ENCODE measurements at places on chromosomes 7 and 10.
A peak's percentile ranks its signal among the peaks of the same experiment; 100 is the strongest.

DNA sequence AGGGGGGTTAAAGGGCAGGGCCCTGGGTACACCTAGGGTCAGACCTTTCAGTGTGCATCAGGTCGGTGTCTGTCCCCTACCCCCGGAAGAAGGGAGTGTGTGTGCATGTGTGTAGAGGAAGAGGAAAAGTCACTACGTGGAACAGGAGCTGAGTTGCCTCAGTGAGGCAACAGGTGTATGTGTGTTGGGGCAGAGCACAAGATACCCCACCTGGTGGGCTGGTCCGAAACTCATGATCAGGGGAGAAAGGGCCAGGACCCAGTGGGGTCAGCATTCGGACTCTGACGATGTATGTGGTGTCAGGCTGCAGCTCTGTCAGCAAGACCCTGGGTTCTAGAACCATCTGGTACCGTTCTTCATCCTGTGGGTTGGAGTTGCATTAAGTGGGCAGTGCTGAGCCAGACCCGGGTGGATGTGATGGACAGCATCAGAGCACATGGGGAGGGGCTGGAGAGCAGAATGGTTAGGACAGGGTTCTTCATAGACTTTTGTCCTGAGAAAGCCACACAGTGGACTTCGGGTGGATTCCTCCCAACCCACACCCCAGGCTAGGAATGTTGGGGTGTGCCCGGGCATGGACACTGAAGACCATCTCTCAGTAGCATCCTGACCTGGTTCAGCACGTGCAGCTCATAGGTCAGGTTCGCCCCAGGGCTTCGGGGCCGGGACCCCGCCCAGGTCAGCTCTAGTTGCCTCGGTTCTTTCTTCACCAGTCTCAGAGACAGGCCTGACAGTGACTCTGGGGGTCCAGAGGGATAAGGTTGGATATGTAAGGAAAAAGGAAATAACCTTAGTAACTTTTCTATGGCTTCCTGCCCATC lies 10.7 kb downstream of the EPHA1 start:
- no peak for DNase-seq
- no peaks in the 10 kb centered on the region for H3K36me3 ChIP-seq
- peaks cover 9% of the 10 kb centered on the region for H3K4me1 ChIP-seq
- no peaks in the 10 kb centered on the region for H3K27me3 ChIP-seq
- no peak overlapping the region for H3K27ac ChIP-seq

DNA sequence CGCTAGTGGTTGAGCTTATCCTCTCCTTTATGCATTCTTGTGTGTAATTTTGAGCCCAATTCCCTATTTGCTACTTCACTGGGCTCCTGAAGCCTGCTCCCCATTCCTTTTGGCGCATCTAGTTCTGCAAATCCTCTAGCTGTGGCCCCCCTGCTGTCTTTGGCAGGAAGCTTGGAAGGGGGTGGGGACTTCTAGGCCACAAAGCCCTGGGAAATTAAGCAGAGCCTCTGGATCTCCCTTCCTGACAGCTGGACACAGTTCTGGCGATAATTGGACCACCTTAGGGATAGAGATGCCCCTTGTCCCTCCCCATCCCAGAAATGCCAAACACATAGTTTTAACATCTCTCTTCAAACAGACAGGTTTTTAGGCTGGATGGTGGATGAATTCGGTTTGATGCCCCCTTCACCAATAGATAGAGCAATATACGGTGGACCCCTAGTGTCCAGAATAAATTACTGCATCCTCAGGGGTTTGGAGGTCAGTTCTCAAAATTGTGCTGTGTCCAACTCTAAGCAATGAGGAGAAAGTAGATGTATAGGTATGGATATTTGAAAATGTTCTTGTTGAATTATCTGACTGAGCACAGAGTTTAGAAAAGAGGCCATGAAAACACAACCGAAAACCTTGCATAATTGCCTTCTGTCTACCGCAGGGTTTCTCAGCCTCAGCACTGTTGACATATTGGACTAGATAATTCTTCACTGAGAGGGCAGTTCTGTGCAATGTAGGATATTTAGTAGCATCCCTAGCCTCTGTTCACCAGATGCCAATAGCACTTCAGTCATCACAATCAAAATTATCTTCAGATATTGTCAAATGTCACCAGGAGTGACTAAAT lies 75.5 kb downstream of the PAPSS2 start:
- H3K27ac ChIP-seq: no peak overlapping the region
- DNase-seq: no peak
- no peaks in the 10 kb centered on the region for H3K36me3 ChIP-seq
- peaks cover 46% of the 10 kb centered on the region for H3K27me3 ChIP-seq
- no peak overlapping the region for H3K4me3 ChIP-seq

GRCh38 chr10:130138479-130138866 lies 2.3 kb downstream of the GLRX3 start:
- peaks cover 58% of the 10 kb centered on the region for H3K4me1 ChIP-seq
- DNase-seq: peak; percentile 50
- H3K27ac ChIP-seq: peak overlapping the region; percentile 52
- peaks cover 9% of the 10 kb centered on the region for H3K27me3 ChIP-seq

- no peak for DNase-seq
- no peak overlapping the region for H3K4me3 ChIP-seq
- H3K27me3 ChIP-seq: no peaks in the 10 kb centered on the region
- H3K4me1 ChIP-seq: peaks cover 1% of the 10 kb centered on the region
- H3K27ac ChIP-seq: no peak overlapping the region
- H3K36me3 ChIP-seq: no peaks in the 10 kb centered on the region
These were observed 114.6 kb downstream of the EPC1 start for GRCh38 chr10:32232378-32232777.

DNA sequence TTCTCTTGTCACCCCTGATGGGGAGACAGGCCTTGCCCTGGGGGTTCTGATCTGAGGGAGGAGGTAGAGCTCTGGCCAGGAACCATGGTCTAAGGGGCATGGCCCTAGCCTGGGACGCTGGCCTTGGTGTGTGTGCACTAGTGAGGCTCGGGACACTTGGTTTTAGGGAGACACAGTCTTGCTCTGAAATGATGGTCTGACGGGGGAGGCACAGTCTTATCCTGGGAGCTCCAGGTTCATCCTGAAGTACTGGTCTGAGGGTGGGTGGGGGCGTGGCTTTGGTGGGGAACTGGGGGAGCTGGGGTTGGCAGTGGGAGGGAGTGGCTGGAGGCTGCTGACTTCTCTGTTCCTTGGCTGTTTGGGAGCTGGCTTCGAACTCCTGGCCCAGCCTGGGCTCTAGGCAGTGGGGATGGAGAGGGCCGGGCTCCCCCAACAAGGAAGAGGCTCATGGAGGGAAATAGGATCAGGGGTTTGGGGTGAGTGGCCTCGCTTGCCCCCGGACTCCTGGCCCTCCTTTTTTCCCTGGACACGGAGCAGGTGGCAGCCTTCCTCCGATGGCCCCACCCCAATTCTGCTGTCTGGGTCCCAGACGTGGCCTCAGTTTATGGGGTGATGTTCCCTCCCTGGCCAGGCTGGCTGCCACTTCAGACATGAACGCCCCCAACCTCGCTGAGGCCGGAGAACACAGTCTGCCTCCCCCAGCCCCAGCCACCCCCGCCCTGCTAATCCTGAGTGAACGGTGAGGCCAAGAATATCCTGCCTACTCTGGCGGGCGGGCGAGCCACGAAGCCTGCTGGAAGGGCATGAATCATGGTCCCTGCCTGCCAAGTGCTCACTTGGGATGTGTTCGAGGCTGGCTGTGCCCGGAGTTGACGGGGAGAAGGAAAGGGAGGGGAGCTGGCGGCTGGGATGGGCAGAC lies 43.5 kb downstream of the TMEM270 start:
- H3K4me1 ChIP-seq: no peaks in the 10 kb centered on the region
- H3K4me3 ChIP-seq: no peak overlapping the region
- H3K27me3 ChIP-seq: no peaks in the 10 kb centered on the region
- no peak for DNase-seq

- H3K27ac ChIP-seq: no peak overlapping the region
- H3K4me1 ChIP-seq: peaks cover 11% of the 10 kb centered on the region
- DNase-seq: peak; percentile 62
These were observed 116.8 kb upstream of the PRSS1 start for GRCh38 chr7:142632271-142633134.

GRCh38 chr10:70984986-70985722 lies 96.8 kb upstream of the PCBD1 start:
- H3K36me3 ChIP-seq: no peaks in the 10 kb centered on the region
- H3K27ac ChIP-seq: no peak overlapping the region
- no peak overlapping the region for H3K4me3 ChIP-seq
- no peak for DNase-seq

DNA sequence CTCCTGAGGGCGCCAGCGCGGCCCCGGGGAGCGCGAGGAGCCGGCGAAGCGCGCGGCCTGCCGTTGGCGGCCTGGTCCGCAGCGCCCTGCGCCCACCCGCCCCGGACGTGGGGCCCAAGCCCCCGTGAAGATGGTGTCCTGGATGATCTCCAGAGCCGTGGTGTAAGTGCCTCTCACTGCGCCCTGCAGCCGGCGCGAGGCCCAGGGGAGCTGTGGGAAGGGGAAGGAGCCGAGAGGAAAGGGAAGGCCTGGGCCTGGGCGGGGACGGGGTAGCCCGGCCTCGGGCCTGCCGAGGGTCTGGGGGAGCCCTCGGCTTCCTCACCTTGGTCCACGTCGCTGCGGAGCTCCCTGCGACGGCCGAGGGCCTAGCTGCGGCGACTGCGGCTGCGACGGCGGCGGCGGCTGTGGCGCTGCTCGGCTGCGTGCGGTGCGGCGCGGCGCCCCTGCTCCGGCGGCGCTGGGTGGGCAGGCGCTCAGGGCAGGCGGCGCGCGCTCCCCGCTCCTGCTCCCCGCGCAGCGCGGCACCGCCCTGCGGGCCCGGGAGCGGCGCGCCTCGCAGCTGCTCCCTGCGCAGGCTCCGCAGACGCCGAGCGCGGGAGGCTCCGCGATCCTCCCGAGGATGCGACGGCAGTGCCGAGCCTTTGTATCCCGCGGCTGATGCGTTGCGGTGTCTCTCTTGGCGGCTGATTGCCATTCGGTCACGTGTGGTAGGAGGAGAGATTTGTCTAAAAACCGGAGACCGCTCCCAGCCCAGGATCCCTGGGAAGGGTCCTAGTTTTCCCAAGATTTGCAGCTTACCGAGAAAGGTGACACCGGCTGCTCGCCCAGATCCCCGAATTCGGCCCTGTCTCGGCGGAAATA lies 445 bp downstream of the REEP3 start:
- H3K36me3 ChIP-seq: peaks cover 9% of the 10 kb centered on the region
- peak overlapping the region; percentile 93 for H3K27ac ChIP-seq
- peak; percentile 67 for DNase-seq
- H3K27me3 ChIP-seq: no peaks in the 10 kb centered on the region
- H3K4me1 ChIP-seq: peaks cover 54% of the 10 kb centered on the region

- H3K27ac ChIP-seq: no peak overlapping the region
- no peak for DNase-seq
- no peaks in the 10 kb centered on the region for H3K36me3 ChIP-seq
- H3K4me3 ChIP-seq: no peak overlapping the region
- no peaks in the 10 kb centered on the region for H3K4me1 ChIP-seq
These were observed 319.0 kb upstream of the NPSR1 start for GRCh38 chr7:34338961-34339526.

DNA sequence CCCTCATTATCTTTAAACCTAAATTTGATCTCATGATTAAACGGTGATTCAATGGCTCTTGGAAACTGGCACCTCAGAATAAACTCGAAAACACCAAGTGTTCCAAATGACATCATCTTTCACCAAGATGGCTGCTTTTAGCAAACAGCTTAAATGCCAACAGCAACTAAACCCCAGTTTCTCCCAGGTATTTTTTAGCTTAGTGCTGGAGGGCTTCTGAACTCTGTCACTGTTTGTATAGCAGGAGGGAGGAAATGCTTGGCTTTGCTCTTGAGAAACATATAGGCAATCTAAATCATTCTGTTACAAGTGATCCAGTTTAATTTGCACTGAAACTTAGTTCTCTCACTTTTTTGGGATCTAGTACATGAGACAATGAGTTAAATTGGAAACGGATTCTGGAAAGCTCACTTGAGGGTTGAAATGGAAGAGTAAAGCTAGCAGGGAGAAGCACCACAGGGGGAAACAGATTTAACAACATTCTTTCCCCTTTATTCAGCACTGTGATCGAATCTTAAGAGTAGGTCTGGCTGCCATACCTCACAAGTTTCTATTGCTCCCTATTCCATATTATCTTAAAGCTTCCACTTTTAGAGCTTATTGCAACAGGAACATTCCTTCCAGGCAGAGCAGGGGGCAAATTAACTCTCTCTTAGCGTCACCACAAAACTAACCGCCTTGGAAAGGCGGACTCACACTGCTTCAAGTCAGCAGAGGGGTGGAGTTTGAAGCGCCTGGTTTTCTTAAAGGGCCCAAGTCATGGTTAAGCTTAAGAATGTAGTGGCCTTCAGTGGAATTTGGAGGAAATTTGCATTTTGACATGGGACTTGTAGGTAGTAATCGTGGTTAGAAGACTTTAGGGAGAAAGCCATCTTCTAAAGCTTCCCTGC lies 1.8 kb upstream of the CCDC6 start:
- peaks cover 5% of the 10 kb centered on the region for H3K36me3 ChIP-seq
- H3K27me3 ChIP-seq: no peaks in the 10 kb centered on the region
- peak overlapping the region; percentile 91 for H3K4me3 ChIP-seq
- peak; percentile 77 for DNase-seq
- peaks cover 44% of the 10 kb centered on the region for H3K4me1 ChIP-seq

Data from activated CD8-positive, alpha-beta memory T cell treated with anti-CD3 and anti-CD28 coated beads, Interleukin-2, amount 10 ng/mL, durations not matched to agents 7 days and 5 days (primary cell).